ENCODE measurements at places on chromosomes 5 and 9. TPM values are rescaled to one million over a fixed set of nuclear protein-coding genes. Genes with fewer than 3 reads are reported as not detected.
A peak's percentile ranks its signal among the peaks of the same experiment; 100 is the strongest.

DNA sequence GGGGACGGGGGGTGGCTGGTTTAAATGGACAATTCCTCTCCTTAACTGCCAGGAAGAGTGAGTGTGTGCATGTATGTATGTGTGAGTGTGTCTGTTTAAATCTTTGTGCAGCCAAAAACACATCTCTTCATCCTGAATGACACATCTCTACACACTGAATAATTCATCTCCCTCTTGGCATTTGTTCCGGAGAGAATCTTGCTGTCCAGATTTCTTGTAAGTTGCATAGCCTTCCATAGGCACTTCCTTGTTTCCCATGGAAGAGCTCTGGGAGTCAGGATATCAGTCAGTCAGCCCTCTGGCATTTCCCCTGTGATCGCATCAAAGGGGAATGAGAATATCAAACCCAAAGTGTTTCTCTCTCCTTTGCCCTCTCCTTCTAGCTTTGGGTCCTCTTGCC is 74.7 kb downstream of the WWC1 start:
- DNase-seq = no peak

- DNase-seq = no peak
Observed at GRCh38 chr5:59065554-59065953, 482.7 kb downstream of the RAB3C start.

Gene SLC6A3
- total RNA-seq = 0.57 TPM

GRCh38 chr5:100551183-100551582 is 16.0 kb downstream of the FAM174A start:
- no peak for DNase-seq

Gene ADRA1B
- 0.23 TPM for total RNA-seq

- no peak for DNase-seq
Observed at GRCh38 chr9:79213417-79214125, 358.2 kb upstream of the TLE4 start.

Gene MARCOL
- total RNA-seq = not detected

DNA sequence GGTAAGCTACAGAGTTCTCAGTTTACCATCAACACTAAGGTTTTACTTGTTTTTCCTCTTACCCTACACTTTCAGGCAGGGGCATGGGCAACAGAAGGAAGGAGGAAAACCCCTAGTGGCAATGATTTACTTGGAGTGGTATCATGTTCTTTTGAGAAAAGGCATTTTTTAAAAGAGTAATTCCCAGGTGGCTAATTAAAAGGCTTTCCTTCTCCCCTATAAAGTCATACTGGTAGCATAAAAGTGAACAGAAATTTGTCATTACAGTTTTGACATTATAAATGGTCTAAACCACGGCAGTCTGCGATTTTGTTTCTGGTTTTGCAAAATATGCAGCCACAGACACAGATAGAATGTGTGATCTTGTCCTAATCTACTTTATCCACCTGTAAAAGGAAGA is 30.9 kb upstream of the OR2K2 start:
- no peak for DNase-seq

- no peak for DNase-seq
Observed at GRCh38 chr5:100654895-100655294, 119.7 kb downstream of the FAM174A start.

Gene SLC23A1
- total RNA-seq = 0.65 TPM

- no peak for DNase-seq
Observed at GRCh38 chr9:85746309-85746708, 4.6 kb upstream of the AGTPBP1 start.

GRCh38 chr9:78567693-78568092 is 270.8 kb downstream of the PSAT1 start:
- no peak for DNase-seq

Gene PPP2R2B
- total RNA-seq = 25.9 TPM

- DNase-seq = peak; percentile 67
Observed at GRCh38 chr9:131046581-131047202, 37.7 kb downstream of the LAMC3 start.

DNA sequence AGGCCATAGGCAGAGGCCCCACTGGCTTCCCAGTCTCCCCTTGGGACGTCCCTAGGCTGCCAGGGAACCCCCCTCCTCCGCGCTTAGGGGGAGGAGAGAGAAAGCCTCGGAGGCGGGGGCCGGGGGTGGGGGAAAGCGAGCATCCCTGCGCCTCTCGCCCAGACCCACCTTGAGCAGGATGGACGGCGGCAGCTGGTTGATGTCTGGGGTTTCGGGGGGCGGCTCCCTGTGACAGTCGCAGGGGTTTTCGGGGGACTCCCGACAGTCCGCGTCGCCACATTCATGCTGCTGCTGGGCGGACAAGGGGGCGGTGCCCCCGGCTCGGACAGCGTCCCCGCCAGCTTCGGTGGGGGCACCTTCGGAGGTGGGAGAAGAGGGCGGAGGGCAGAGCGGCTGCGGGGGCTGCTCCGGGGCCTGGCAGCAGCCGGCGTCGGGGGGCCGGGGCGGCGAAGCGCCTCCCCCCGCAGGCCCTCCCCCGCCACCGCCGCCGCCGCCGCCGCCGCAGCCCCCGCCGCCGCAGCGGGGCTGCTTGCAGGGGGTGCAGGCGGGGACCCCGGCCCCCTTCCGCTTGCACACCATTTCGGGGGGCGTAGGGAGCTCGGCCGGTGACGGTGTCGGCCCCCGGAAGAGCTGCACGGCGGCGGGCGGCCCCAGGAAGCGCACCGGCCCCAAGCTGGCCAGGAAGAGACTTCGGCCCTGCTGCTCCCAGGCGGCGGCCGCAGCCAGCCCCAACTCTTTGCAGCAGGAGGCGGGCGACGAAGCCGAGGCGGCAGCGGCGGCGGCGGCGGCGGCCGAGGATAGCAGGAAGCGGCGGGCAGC is 1.2 kb downstream of the FBXL17 start:
- peak; percentile 53 for DNase-seq

- DNase-seq = no peak
Observed at GRCh38 chr9:14389146-14389545, 75.2 kb upstream of the NFIB start.

- DNase-seq = no peak
Observed at GRCh38 chr9:35908504-35909125, 675 bp upstream of the SPAAR start.

DNA sequence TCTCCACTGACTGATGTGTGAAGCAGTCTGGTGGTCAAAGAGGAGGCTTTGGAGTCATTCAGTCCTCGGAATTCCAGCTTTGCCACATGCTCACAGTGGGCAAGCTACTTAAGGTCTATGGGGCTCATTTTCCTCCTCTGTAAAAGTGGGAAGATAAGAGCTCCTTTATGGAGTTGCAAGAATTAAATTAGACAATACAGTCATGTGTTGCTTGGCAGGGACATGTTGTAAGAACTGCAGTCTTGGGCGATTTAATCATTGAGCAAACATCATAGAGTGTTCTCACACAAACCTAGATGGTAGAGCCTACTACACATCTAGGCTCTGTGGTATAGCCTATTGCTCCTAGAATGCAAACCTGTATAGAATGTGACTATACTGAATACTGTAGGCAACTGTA is 253.9 kb downstream of the SH3GL2 start:
- DNase-seq = no peak

DNA sequence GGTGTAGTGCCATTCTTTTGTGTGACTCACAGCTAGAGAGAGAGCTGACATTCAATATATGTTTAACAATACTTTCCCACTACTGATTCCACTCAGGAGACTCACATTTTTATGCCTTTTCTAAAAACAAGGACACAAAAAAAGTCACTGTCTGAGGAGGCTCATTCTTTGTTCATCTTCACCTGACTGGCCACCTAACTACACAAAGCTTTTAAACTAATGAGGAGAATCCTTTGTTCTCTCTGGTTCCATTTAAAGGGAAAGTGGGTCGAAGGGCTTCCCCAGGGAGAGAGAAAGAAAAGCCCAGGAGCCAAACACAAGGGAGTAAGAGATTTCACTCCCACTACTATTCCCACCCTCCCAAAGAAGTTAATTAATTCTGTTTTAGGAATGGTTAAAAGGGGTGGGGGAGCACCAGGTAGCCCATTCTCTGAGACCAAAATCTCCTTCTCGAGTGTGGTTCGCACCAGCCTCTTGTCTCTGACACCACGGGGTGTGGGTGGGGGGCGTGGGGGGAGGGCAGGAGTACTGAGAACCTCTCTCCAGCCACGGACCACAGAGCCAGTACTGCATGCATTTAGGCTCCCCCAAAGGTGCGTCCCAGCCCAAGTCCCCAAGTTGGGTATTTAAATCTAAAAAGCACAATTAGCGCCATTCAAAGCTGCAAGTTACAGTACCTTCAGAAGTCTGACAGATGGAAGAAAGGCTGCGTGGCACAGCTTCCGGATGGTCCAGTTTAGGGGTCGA is 747 bp downstream of the TRPM3 start:
- no peak for DNase-seq

Measured in ureter (tissue), 1 donor.